ENCODE measurements at places on chromosomes 7 and 10. TPM values are rescaled to one million over a fixed set of nuclear protein-coding genes. Genes with fewer than 3 reads are reported as not detected.

GRCh38 chr7:133197972-133198544 is 54.8 kb upstream of the EXOC4 start:
- DNase-seq = no peak
- H3K27me3 ChIP-seq = peaks cover 6% of the 10 kb centered on the region
- no peak overlapping the region for H3K27ac ChIP-seq

KIAA1549 gene
- 1.7 TPM for total RNA-seq

GRCh38 chr10:93566435-93567276 is at the start of gene FFAR4:
Gene FFAR4 (plus strand): TSS chr10:93566665. CDS start chr10:93566721, 56 bp downstream.
- DNase-seq = no peak
- H3K36me3 ChIP-seq = no peaks in the 10 kb centered on the region
- H3K27me3 ChIP-seq = peaks cover 55% of the 10 kb centered on the region
- peaks cover 6% of the 10 kb centered on the region for H3K4me1 ChIP-seq
- no peak within 1 kb of the TSS for H3K4me3 ChIP-seq

DNA sequence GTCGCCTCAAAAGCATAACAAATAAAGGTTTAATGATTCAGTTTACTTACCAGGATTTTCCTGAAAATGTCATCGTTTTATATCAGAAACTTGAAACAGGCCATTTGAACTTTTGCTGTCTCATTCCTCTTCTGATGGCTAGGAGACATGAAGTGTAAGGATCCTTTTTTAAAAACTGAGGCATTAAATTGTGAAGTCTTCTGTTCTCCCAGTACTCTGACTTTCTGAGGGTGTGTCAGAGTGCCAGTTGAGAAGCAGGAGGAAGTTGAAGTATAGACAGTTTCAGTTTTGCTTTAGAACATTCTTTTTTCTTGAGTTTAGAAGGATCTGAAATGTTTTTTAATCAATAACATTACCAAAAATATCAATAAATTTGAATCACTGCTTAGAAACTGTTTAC is at the start of gene SAMD9L:
TSS of gene SAMD9L (minus strand) at position 242 of the 400 bp plus-strand sequence. CDS start 12,414 bp downstream, outside the sequence.
- peaks cover 31% of the 10 kb centered on the region for H3K36me3 ChIP-seq
- peaks cover 24% of the 10 kb centered on the region for H3K4me1 ChIP-seq
- H3K27ac ChIP-seq = peak within 1 kb of the TSS; percentile 86
- peak within 1 kb of the TSS; percentile 84 for H3K4me3 ChIP-seq

All from activated naive CD8-positive, alpha-beta T cell treated with anti-CD3 and anti-CD28 coated beads for 36 hours (primary cell).